ENCODE measurements at places on chromosomes 5 and 9.

DNA sequence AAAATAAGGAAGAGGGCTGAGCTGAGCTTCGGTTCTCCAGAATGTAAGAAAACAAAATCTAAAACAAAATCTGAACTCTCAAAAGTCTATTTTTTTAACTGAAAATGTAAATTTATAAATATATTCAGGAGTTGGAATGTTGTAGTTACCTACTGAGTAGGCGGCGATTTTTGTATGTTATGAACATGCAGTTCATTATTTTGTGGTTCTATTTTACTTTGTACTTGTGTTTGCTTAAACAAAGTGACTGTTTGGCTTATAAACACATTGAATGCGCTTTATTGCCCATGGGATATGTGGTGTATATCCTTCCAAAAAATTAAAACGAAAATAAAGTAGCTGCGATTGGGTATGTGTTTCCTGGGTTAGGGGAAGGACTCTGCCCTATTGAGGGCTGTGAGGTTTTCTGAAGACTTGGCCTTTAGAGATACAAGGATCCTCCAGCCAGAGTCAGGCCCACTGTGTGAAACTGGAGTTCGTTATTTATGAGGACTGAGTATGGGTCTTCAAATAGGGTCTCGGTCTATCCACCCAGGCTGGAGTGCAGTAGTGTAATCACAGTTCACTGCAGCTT, 3.8 kb downstream of the EGR1 start:
- DNase-seq, result no peak

DNA sequence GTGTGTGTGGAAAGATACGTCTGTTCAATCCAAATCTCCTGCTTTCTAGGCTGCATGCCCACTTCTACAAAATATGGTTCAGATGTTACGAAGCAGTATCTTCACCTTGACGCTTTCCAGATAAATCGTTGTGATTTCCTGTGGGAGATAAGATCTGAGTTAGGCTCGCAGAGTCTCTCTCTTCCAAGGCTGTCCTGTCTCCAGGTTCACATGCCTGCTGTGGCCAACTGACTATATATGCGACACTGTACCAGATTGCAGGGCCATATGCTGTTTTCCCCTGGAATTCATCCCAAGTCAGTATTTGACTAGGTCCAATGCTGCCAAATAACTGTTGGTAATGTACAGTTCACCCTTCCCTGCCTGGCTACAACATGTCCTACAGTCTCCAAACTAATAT, 47.9 kb downstream of the TMEM252 start:
- no peak for DNase-seq

GRCh38 chr9:69834056-69834455, 13.4 kb downstream of the CFAP95 start:
- DNase-seq, result no peak

DNA sequence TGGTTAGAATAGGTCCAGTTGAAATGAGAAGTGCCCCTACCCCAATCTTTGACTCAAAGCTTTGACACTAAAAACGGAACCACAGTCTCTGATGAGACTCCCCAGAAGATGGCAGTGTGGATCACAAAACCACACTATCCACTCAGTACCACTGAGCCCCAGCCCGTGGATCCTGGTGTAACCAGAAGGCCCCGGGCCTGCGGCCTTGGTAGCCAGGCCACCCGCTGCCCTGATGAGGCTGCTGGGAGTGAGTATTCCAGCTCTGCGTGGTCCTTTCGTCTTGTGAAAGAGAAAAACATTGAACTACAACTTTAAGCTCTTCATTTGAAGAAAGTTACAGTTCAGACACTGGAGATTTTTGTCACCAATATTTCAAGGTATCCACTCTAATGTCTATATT, 42.2 kb upstream of the FBP1 start:
- peak; percentile 58 for DNase-seq

DNA sequence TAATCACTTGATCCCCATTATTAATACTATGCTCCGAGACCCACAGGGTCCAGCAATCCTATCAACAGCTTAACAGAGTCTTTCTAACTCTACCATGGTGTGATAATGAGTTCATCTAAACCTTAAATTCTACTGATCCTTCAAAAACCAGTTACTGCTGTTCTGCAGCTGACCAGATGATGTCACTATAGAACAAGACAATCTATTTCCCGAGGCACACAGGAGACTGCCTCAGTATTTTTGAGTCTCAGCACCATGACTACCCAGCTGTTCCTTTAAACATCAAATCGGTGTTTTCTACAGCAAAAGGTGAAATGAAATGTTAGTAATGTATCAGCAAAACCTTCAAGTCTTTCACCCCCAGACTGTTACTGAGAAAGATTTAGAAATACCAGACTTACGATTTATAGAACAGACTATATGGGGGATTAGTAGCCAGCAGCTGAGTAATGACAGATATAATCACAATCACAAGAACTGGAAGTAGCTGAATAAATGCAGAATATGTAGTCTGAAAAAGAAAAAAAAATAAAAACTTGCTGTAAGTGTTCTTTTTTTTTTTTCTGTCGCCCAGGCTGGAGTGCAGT, 16.9 kb downstream of the DNAJC18 start:
- peak; percentile 34 for DNase-seq

GRCh38 chr9:82757924-82758323, 305.0 kb downstream of the RASEF start:
- DNase-seq, result no peak

GRCh38 chr9:117992006-117992405, 287.8 kb downstream of the TLR4 start:
- DNase-seq, result peak; percentile 7

- no peak for DNase-seq
Observed at GRCh38 chr5:158054223-158055110, 195.5 kb upstream of the CLINT1 start.

GRCh38 chr5:91328743-91329142, 54.4 kb downstream of the ARRDC3 start:
- DNase-seq, result no peak

GRCh38 chr9:35619800-35620158, 1.6 kb upstream of the CD72 start:
- DNase-seq, result no peak

- no peak for DNase-seq
Observed at GRCh38 chr9:131815970-131816873, 76.3 kb upstream of the RAPGEF1 start.

DNA sequence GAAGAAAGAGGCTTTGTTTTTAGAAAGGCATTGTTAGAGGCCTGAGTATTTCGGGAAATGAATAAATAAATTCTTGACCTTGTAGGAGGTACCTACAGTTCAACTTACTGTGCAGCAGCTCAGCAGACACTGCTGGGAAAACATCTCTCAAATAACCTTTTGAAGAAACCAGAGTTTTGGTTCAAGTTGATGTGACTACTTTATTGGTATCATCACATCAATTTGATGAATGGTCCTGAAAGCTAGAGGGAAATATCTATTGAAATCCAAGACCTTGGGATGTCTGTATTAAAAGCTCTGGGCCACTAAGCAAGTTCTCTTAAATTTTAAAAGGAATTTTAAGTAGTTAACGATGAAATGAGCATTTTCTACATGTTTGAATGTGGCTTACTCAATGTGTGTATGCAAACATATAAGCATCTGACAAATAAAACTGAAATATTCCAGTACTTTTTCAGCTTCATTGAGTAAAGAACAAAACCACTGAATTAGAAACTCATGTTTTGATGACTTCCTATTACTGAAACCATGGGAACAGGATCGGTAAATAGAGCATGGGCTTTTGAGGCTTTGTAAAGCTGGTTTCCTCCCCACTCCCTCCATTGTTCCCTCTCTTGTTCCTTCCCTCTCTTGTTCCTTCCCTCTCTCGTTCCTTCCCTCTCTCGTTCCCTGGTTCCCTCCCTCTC, 36.7 kb downstream of the SLC27A6 start:
- no peak for DNase-seq

- DNase-seq, result no peak
Observed at GRCh38 chr5:31992377-31992776, 181.7 kb downstream of the GOLPH3 start.

DNA sequence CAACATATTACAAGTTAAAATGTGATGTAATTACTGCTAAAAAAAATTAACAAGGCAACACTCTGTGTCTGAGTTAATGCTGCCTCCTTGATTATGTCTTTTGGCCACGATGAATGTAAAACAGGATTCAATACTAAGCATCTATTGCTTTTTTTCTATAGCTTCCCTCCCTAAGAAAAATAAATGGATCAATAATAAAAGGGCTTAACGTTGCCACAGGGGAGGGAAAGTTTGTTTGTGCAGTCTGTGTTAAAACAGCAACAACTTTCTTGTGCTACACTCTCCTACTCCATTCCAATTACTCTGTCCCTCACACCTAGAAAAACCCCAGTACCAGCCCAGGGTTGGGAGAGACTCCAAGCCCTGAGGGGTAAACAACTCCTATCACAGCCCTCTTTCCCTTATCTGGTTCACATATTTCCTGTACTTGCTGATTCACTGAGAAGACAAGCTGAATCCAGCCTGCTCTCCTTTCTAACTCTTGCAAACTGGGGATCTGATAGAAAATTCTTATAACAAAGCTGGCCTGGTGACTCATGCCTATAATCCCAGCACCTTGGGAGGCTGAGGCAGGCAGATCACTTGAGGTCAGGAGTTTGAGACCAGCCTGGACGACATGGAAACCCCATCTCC, 44.8 kb downstream of the PTPN3 start:
- DNase-seq, result no peak

DNA sequence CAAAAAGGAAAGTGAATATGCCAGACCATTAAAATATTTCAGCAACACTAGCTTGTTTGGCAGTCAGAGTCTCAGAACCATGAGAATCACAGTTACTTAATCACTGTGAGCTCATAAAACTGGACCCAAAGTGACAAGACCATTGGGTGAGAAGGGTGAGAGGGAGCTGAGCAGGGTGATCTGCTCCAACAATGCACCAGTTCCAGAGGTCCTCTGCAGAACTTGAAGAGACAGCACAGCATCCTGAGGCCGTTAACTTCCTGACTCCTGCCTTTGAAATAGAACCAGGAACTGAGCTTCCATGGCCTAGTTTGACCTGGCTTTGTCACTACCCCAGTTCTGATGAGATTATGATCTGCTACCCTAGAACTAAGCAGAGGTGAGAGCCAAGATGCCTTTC, 57.4 kb downstream of the NFIB start:
- no peak for DNase-seq

DNA sequence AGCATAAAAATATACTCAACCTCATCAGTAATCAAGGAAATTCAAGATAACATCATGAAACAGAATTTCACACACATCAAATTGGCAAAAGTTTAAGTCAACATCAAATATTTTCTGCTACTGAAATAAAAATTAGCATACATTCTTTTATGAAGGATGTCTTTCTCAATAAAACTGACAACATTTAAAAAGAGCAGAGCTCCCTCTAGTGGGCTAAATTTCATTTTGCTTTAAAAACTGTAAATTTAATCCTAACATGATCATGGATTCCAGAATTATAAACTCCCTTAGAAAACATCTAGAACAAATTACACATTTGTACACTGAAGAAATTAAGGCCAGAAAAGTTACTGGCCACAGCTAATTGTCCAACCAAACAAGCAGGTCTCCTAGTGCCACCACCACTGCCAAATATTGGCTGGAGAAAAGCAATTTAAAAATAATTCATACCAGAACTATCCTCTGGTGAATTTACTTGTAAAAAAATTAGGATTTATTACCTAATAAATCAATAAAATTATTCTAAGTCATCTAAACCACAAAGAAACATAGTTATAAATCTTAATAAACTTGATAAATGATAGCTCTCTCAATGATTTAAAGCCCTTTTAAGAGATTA, 31.2 kb downstream of the DEPDC1B start:
- no peak for DNase-seq

DNA sequence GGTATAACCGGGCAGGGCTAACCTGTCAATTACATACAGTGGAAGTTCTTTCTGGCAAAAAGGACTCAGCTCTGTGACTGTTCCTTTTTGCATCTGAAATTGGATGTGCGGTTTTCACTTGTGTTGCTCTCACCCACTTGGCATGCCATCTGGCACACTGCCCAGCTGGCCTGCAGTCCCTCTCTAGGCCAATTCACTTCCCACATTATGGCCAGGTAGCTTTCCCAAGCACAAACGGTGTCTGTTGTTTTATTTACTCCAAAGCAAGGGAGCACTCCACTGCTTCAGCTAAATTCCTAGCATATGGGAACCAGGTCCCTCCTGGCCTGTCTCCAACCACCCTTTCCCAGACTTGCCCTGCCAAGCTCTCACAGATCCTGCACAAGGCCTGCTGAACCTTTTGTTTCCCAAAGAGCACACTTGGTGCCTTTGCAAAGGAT, 132.5 kb downstream of the SEMA6A start:
- DNase-seq, result no peak

DNA sequence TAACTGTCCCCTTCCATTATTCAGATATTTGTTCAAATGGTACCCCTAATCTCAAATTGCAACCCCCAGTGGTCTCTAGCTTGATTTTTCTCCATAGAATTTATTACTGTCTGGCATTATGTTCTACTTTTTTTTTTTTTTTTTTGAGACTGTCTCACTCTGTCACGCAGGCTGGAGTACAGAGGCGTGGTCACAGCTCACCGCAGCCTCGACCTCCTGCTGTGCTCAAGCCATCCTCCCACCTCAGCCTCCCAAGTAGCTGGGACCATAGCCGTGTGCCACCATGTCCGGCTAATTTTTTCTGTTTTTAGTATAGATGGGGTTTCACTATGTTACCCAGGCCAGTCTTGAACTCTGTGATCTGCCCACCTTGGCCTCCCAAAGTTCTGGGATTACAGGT, 2.0 kb upstream of the REEP5 start:
- no peak for DNase-seq

- DNase-seq, result no peak
Observed at GRCh38 chr5:34059977-34060376, 17.0 kb upstream of the C1QTNF3 start.

- no peak for DNase-seq
Observed at GRCh38 chr5:172178991-172179989, 8.7 kb downstream of the STK10 start.

DNA sequence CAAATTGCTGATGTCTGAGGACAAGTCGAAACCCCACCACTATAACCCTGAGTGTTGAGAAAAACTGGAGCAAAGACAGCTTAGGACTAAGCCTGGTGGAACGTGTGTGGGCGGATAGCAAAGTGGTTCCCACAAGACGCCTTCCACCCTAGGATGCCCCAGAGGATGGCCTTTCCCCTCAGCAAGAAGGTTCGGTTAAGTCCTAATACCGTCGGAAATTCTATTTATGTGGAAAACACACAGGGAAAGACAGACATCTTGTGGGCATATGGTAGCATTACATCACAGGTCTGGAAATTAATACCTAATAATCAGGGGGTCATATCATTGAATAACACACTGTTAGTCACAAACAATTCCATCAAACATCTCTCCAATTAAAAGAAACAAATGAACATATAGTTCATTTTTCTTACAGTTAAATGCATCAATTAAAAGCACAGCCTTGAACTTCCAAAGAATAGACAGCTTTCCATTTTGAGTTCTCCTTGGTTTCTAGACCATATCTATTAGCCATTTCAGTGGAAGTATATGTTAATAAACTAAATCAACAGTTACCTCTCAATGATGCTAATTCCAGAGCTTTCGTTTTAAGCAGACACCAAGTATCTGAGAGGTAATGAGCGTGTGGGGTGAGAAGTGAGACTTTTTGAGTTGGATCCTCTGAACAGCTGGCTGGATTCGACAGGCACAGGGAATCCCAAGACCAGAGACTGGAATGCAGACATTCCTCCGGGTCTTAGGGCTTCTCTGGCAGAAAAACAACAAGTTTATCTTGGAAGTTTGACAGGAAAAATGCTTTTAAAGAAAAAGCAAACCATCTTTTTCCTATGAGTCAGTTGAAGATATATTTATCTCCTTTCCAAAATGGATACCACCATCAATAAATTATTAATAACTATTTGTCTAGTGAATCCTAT, 2.9 kb upstream of the ICE1 start:
- DNase-seq, result peak; percentile 17

- DNase-seq, result no peak
Observed at GRCh38 chr9:128226412-128226801, 23.2 kb downstream of the DNM1 start.

GRCh38 chr5:56147106-56147505, 86.0 kb downstream of the ANKRD55 start:
- DNase-seq, result no peak

Measured in nephron progenitor cell (in vitro differentiated cells).